ENCODE measurements at places on chromosomes 1 and 21.

DNA sequence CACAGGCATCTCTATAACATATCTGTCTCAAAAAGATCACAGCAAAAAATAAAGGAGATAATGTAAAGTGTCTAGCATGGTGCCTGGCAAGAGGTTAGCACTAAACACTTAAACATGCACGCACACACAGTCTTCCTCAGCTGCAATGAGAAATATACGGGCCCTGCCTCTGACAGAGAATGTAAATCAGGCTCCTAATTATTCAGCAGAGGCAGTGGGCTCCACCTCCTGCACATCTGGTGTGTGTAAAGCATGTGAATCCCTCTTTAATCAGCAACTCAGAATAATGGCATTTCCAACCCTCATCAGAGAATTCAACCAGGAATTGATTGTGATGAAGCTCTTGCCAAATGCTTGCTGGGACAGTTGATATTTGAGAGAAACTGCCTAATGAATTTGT lies 85.6 kb upstream of the KCNA3 start:
- DNase-seq = no peak

GRCh38 chr1:233668146-233668724 lies 54.3 kb downstream of the KCNK1 start:
- DNase-seq = no peak

DNA sequence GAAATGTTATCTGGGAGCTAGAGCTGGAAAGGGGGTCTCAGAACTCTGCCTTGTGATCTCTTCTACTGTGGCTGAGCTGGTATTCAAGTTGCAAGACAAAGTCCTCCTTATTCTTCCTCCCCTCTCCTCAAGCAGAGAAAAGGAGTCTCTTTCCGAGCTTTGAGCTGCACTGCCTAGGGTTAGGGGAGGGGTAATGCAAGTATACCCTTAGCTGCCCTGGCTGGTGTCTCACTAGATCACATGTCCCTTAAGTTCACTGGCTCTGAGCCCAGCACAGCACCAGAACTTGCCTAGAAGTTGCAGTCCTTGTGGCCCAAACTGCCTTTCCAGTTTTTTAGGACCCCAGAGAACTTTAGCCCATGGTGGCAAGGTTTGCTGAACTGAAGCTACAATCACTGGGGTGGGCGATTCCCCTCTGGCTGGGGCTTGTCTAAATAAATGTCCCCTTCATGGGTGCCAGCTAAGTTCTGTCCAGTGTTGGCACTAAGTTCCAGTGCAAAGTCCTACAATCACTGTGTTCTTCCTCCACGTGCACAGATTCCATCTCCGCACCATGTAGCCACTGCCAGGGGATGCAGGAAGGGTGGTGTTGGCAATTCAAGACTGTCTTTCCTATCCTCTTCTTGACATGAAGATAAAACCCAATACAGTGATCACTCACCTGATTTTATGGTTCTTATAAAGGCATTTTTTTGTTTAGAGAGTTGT lies 22.7 kb upstream of the CHIA start:
- no peak for DNase-seq

GRCh38 chr1:26530895-26531598 lies 1.5 kb downstream of the RPS6KA1 start:
- no peak for DNase-seq

DNA sequence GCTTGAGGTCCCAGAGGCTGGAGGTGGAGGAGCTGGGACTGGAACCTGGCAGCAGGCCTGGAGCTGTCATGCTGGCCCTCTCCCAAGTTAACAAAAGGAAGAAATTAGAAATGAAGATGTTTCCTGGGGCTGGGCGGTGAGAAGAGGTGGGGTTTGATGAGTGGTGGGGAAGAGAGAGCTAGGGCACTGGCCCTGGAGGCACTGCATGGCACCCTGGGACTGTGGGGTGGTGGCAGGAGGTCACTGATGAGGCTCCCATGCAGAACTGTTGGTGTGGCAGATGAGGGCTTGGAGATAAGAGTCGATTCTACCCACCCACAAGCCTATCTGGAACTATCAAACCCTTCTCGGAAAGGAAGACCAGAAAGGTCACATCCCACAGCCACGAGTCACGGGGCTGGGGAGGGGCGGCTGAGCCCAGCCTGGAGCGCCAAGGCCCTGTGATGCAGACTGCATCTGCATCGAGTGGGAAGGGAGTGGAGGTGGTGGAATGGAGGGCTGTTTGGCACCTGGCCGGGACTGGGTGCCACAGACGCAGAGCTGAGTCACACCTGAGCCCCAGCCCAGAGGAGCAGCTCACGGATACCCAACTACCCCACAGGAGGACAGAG lies 29.4 kb downstream of the MRPL37 start:
- no peak for DNase-seq

DNA sequence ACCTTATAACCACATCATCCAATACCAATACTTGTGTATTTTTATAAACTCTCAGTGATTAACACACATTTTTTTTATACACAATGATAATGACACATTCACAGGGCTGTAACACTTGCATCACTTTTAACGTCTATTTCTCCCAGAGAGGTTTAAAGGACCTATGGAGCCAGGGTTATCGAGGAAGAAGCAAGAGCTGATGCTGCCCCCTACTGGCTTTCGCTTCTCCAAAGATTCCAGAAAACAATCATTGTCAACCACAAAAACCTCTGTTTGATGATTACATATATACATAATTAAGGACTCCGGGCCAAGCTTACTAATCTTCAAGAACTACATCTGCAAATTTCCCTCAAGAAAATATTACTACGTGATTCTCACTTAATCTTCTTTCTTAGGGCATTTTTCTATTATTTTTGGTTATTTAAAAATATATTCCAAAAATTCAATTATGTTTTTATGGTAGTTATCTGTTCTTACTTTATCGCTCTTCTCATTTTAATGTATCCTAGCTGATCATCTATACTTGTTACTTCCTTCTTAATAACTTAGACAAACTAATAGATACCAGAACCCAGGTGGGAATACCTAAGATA lies 214.5 kb downstream of the VAV3 start:
- no peak for DNase-seq

- peak; percentile 16 for DNase-seq
Observed at GRCh38 chr1:100896481-100896982, 642 bp downstream of the SLC30A7 start.
